ENCODE measurements at places on chromosomes 13 and 19. TPM values are rescaled to one million over a fixed set of nuclear protein-coding genes. Genes with fewer than 3 reads are reported as not detected.

The PEG3 gene
- not detected for total RNA-seq

The ZNF497 gene
- total RNA-seq, result 1.3 TPM

The C19orf33 gene
- total RNA-seq, result not detected

The ZNF667 gene
- not detected for total RNA-seq

The CSNK1A1L gene
- not detected for total RNA-seq

- DNase-seq, result peak; percentile 74
Observed at GRCh38 chr19:10402441-10403038, 802 bp downstream of the CDC37 start.

- no peak for DNase-seq
Observed at GRCh38 chr19:1394252-1395193, 6.8 kb downstream of the GAMT start.

DNA sequence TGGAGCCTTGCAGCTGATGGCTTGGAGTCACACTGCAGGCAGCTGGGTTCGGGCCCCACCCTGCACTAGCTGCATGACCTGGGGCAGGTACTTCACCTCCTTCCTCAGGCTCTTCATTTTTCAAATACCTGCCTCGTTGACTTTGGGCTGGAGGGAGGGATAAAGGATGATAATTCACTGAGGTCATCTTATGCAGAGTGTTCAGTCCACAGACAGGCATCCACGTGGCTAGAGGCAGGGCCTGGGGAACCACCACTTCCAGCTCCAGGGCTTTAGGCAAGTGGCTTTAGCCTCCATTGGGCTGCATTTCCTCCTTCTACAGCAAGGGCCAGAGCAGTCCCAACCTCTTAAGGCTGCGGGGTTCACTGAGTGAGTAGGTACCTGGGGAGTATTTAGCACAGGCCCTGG lies 84.8 kb downstream of the SIPA1L3 start:
- DNase-seq, result no peak

DNA sequence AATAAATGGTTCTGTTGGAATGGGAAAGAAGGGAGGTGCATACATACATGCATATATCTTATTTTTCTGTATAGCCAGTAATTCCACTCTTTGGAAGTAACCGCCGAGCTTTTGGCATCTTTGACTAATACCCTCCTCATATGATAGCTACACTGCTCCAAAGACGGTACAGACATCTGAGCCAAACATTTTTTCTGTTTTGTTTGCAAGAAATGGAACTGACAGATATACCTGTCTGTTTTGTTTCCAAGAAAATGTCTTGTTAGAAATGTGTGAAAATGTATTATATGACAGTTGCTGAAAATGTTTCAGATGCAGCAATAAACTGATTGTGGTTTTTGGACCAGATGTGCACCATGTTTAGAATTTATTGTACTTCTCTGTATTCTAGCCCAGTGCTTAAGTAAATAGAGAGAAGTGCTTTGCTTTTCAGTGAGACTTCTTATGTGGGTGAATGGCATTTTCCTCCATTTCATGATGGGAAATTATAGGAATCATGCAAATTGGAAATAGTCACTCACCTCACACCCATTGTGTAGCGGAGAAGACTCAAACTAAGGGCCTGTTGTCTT lies 396.9 kb downstream of the KCNRG start:
- no peak for DNase-seq

DNA sequence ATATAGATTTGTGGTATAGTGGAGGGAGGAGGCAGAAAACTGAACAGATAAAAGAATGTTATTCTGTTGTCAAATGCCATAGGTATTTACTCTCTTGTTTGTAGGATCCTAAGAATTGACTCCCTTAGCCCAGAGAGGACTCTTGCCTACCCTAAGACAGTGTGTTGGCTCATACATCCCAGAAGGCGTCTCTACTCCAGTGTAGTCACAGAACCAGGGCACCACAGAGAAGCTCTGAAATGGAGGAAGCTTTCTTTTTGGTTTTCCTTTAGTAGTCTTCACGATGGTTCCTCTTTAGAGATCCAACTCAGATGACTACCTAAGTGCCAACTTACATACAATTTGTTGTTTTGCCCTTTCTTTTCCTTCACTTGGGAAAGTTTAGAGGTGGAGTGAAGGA lies 14.0 kb downstream of the GPR183 start:
- DNase-seq, result no peak
